ENCODE measurements at places on chromosomes 11 and 22.

DNA sequence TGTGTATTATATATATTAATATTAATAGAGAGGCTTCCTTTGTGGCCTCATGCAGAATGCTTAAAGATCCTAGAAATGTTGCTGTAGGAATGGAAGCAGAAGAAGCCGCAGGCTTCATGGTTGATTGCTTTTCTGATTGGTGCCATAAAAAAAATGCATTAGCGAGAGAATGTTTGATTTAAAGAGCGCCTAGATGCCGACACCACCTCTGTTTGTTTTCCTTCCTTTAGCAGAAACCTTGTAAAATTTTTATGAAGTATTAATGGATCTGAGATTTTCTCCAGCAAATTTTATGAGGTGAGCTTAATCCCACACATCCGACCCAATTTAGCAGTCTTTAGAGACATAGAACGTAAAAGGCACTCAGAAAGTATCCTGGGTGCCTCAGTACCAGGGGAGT lies 587.5 kb downstream of the NTM start:
- DNase-seq: no peak

DNA sequence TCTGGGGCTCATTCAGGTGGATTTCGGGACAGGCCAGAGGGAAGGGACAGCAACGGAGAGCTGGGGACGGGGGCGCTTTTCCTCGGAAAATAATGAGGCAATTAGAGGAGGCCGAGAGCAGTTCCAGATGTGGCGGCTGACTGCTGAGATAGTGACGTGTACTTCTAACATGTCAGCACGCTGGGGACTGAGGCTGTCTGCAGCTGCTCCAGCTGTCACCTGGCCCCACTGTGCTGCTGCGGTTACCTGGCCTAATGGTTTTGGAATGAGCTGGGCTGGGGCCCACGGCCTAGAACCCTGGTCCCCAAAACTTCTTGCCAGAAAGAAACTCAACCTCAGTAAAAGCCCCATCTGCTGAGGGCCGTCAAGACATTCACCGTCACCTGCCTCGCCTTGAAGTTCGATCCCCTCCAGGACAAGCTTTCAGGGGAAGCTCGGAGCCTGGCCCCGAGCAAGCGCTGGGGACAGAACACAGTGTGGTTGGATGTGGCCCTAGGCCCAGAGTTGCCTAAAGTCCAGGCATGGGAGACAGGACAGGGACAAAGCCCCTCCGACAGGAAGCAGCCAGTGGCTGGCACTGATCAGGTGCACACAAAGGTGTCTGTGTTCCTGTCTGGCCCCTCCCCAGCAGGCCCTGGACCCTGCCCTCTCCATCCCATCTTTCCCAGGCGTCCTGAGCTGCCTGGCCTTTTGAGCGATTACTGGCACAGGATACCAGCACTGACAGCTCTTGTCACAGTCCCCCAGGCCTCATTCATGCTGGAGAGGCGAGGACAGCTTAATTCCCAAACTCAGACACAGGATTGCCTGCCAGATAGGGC lies 22.1 kb downstream of the RPUSD4 start:
- no peak for DNase-seq

DNA sequence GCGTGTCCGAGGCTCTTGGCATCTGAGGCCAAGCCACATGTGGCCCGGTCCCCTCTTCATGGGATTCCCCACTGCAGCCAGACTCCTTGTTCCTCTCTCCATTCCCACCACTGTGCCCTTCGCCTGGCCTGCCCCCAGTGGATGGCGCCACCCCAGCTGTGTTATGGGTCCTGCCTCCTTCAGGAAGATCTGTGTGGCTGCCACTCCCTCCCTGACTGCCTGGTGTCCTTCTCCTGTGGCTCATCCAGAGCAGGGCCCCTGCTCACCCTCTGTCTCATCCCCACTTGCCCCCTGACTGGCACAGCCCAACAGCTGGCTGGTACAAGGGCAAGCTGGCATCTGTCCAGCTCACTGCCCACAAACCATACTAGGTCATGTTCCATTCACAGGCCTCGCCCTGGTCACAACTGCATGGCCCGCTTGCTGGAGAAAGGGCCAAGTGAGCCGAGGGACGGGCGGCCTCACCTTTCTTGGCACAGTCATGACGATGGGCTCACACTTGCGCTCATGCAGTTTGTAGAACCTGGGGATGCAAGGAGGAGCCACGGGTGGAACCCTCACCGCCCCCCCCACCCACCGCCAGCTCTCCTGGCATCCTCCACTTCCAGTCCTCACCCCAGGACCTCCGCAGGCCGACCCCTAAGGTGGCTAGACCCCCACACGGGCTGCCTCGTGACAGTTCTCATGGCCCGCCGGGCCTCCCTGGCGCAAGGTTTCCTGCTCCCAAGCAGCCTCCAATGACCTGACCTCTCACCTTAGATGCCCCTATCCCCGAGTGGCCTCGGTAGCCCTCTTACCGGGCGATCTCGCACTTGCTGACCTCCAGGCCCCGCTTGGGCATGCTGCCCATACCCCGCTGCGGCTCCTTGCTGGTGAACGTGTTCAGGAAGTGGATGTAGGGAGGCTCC lies 2.1 kb upstream of the PTPRCAP start:
- no peak for DNase-seq

DNA sequence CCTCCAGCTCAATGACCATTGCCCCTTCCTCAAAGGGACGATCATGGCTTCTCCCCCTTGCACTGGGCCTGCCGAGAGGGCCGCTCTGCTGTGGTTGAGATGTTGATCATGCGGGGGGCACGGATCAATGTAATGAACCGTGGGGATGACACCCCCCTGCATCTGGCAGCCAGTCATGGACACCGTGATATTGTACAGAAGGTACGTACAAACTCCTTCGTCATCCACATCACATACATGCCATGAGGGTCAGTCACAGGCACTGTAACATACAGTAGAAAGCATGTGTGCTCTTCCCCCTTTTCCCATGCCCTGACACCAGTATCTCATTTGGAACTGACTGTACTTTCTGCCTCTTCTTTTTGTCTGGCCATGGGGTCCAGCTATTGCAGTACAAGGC lies 4.0 kb downstream of the TAF10 start:
- DNase-seq: no peak

GRCh38 chr11:34970480-34970879 lies 54.1 kb downstream of the PDHX start:
- no peak for DNase-seq

DNA sequence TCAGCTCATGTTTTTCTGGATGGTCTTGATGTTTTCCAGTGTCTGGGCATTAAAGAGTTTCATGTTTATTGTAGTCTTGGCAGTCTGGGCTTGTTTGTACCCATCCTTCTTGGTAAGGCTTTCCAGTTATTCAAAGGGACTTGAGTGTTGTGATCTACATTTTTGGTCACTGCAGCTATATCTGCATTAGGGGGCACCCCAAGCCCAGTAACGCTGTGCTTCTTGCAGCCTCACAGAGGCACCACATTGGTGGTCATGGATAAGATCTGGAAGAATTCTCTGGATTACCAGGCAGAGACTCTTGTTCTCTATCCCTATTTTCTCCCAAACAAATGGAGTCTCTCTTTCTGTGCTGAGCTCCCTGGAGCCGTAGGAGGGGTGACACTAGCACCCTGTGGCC lies 451.5 kb upstream of the FAT3 start:
- DNase-seq: no peak

Measured in erythroblast (primary cell).